Activated CD4-positive, alpha-beta T cell treated with anti-CD3 and anti-CD28 coated beads, Interleukin-2, amount 50 U/mL, for 48 hours (primary cell): ENCODE measurements at places on chromosomes 3 and 15.

DNA sequence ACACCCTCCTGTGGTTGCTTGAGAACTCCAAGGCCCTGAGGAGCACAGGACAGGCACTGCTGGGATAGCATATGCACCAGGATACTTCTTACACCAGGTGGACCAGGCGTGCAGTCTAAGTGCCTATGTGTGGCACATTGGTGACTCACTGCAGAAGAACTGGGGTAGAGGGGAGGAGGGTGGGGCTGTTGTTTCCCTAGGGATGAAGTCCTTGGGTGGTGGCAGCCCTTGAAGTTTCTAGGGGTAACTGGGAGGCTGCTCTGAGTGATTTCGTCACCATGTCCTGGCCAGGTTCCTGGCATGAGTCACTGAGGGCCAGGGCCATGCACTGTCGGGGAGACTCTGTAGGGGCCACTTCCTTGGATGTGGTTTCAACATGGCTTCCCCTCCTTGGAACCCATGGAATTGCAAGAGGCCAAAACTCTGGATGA lies 15.9 kb downstream of the MYZAP start:
- no peak for DNase-seq

GRCh38 chr15:31013863-31014607 lies 22.6 kb upstream of the MTMR10 start:
- DNase-seq: no peak

GRCh38 chr3:56061279-56061626 lies 407.0 kb downstream of the ERC2 start:
- no peak for DNase-seq

- no peak for DNase-seq
Measured at GRCh38 chr3:183823963-183824362, 1.4 kb downstream of the MAP6D1 start.

- DNase-seq: peak; percentile 21
Measured at GRCh38 chr3:151379083-151379734, 5.3 kb downstream of the P2RY12 start.

- DNase-seq: no peak
Measured at GRCh38 chr15:44550256-44550655, 13.3 kb downstream of the EIF3J start.

DNA sequence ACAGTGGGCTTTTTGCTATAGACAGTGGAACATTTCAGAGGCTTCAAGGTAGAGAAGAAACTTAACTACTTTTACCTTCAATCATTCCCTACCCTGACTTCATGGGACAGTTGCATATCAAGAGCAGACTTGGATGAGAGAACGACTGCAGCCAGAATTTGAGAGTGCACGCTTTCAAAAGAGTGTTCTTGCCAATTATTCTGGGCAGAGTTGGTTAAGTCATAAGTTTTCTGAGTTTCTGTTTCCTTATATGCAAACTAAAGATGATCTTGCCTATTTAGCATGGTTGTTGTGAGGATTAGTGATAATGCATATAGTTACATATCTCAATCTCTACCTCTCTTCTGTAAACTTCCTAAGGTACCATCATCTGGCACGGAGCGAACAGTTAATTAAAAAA lies 7.6 kb downstream of the SLC9A9 start:
- DNase-seq: no peak

- no peak for DNase-seq
Measured at GRCh38 chr3:23263796-23264195, 60.7 kb downstream of the UBE2E2 start.

DNA sequence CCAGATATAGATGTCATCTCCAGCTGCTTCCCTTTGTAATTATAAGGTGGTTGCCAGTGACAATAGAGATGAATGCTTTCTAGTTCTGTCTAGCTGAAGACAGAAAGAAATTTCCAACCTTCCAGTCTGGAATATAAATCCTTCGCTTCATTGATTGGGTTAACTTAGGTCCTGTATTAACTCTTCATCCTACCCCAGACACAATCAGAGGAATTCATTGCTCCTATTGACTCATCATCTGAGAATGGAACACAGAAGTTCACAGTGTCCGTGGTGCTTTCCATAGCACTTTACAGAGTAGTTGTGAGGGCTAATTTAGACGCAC lies 241.4 kb downstream of the NFKBIZ start:
- no peak for DNase-seq

- DNase-seq: no peak
Measured at GRCh38 chr3:64860536-64860870, 172.7 kb upstream of the ADAMTS9 start.

- no peak for DNase-seq
Measured at GRCh38 chr3:194384569-194385001, 14.5 kb downstream of the GP5 start.

DNA sequence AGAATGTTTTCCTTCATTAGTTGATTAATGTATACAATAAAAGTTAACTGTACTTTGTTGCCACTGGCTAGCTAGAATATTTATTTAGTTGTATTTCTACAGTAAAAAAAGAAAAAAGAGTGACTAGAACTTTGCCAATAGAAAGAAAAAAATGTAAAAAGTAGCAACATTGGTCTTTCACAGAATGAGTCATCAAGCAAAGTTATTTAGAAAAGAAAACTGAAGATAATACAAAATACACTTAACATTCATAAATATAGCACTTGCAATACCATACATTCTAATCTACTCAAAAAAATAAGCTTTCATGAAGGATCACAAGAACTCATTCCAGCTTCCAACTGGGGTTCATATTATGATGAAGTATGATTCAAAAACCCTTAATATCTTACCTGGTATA lies 83.4 kb downstream of the AQR start:
- no peak for DNase-seq

GRCh38 chr15:51982770-51983103 lies 11.2 kb upstream of the LEO1 start:
- no peak for DNase-seq

GRCh38 chr3:29639578-29640290 lies 358.9 kb downstream of the RBMS3 start:
- no peak for DNase-seq

GRCh38 chr3:15107075-15107947 lies 8.4 kb upstream of the RBSN start:
- no peak for DNase-seq

DNA sequence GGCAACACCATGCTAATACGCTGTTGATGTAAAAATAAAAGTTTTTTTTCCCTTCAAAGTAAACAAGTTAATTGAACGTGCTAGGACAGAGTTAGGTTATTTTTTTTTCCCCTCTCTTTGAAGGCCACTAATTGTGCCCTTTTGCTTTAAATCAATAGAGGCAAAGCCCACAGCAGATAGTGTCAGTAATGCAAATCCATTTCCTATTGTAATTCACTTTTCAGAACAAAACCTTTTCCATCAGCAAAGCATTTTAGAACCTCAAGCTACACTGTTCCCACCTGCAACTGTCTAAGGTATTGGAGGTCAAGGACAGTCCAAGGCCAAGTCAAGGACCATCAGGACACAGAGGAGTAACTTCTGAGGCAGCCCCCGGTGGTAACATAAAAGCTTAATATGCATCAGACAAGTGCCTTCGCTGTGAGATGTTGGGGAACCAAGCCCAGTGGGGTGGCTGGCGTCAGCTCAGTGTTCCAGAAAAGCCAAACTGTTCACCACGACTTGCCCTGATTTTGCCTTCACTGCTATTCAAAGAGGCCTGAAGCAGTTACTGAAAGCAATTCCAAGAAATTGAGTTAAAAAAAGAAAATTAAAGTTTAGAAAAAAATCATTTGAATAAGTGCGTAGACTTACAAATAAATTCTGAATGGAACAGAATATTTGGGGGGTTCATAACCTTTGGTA lies 65.8 kb upstream of the ICE2 start:
- DNase-seq: no peak

DNA sequence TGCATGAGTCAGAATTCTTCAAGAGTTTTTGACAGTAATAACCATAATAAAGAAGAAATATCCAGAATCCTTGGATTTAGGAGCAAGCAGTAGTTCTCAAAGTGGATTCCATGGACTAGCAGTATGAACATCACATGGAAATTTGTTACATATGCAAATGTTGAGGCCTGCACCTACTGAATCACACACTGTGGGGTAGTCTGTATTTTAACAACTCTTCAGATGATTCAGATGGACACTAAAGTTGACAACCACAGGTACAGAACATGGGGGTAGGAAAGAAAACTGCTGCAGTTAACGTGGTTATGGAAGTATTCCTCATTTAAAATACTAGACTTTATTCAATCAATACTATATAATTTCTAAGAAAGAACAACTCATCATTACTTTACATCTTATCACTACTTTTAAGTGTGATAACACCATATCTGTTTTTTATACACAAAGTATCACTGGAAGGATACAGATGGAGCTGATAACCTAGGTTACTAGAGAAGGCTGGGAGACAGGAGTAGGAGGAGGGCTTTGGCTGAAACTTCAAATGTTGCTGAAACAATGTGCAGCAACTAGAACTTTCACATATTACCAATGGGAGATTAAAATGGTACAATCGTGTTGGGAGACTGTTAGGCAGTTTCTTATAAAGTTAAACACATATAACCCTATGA lies 11.7 kb downstream of the NEDD4 start:
- DNase-seq: no peak

DNA sequence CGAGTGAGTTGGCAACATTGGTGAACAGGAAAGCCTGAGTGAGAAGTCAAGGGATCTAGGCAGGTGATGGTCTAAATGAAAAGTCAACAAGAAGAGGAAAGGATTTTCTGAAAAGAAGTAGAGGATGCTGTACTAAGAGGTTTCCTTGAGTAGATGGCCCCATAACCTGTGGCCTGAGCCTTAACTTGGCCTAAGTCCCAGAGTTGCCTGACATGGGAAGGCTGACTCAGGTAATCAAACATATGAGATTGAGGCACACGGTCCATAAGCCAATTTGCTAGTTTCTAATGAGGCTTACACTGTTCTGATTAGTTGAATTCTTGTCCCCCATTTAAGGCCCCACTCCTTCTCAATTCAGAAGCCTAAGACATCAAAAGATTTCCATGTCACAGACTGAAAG lies 262.5 kb upstream of the LMCD1 start:
- DNase-seq: no peak

- DNase-seq: no peak
Measured at GRCh38 chr3:24479816-24480215, 14.8 kb downstream of the THRB start.

GRCh38 chr3:136939489-136939888 lies 18.3 kb upstream of the IL20RB start:
- no peak for DNase-seq

DNA sequence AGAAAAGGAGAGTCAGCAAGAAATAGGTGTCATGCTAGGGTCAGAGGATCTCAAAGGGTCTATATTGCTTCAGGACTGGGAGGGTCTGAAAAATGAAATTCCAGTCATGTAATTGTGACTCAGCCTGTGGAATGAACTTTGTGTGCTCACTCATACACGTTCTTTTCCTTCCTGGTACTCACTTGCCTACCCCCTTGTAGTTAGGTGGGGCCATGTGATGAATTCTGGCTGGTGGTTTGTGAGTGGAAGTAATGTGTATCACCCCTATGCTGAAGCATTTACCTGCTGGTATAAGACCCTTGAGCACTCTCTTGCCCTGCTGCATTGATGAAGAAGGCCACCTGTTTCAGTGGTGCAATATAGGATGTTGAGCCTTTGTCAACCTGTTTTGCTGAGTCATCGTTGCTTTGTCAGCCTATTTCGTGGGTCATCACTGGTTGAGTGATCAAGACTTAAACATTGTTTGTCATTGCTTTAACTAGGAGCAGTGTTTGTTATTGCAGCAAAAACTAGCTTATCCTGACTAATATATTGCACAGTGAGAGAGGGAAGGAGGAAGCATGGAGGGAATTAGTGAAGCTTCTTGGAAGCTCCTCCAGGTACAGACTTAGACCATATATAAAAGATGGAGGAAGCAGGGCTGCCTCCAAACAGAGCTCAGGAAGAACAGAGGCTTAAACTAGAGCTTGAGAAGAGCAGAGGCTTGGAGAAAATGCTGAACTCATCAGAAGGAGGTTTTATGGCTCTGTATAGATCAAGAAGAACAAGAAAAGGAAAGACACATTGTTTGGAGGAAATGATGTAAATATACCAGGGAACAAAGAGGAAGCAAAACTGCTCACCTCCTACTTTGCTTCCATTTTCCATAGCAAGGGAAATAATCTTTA lies 28.9 kb downstream of the TLNRD1 start:
- DNase-seq: no peak

DNA sequence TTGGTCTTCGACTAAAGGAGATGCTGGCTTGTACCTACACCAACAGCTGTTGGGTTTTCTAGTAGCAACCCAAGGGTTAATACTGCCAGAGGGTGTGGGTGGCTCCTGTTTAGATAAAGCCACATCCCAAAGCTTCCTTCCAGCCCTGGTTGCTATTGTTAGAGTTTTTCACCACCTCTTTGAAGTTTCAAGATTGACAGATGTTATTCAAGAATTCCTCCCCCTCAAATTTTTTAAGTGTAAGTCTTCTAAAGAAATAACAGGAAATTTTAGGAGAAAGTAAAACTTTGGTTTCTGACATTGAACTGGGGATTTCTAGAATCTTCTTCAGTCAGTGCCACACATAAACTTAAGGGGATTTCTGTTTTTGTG lies 60.9 kb downstream of the TGFBR2 start:
- no peak for DNase-seq

DNA sequence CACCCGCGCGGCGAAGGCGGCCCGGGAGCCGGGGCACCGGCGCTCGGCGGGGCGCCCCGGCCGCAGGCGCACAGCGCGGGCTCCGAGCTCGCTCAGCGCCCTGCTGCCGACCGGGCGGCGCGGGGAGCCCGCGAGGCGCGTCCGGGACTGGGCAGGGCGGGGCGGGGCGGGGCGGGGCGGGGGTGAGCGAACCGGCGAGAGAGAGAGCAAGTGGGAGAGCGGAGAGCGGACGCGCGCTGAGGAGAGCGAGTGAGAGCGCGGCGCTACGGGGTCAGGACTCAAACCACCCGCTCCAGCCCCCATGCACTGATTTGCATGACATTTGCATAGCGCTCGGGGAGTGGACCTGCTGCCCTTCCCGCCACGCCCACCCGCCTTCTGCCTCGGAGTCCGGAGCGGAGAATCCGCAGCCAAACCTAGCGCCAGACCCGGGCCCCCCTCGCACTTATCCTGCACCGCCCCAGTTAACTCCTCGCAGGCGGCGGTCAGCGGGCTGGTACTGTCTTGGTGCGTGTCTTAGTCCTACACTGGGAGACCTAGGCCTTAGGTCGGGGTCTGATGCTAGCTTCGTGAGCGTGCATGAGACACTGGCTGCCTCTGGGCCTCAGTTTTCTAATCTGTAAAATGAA lies at the start of gene MYLK:
MYLK (minus strand) TSS at position 130 of the 629 bp plus-strand sequence. CDS start 90,491 bp downstream, outside the sequence.
- DNase-seq: peak; percentile 45

DNA sequence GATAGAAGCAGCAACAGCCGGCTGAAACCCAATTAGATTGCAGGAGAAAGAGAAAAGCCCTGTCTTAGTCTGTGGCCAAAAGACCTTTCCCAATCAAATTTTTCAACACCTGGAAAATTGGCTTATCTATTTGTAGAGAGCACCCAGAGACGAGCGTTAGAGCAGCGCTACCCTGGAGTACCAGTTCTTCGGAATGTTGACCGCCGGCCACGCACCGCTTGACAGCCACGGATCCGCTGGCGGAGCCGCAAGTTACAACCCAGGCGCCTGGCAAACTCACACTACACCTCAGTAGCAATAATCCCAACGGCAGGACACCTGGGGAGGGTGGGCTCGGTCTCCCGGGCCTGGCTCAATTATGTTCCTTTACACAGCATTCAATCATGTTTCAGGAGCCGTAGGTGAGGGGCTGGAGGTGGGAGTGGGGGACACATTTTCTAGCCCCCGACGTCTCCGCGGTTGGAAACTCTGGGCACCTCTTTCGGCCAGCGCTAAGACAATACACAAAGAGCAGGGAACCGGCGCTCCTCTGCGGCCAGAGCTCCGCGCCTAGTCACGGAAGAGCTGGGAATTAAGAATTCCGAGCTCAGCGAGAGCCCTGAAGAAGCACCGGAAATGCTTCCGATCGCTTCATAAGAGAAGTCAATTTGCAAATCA lies 1.2 kb downstream of the MB21D2 start:
- no peak for DNase-seq
